ENCODE measurements at places on chromosomes 16 and 17.

- DNase-seq = no peak
Measured at GRCh38 chr16:24497440-24497839, 41.9 kb upstream of the RBBP6 start.

DNA sequence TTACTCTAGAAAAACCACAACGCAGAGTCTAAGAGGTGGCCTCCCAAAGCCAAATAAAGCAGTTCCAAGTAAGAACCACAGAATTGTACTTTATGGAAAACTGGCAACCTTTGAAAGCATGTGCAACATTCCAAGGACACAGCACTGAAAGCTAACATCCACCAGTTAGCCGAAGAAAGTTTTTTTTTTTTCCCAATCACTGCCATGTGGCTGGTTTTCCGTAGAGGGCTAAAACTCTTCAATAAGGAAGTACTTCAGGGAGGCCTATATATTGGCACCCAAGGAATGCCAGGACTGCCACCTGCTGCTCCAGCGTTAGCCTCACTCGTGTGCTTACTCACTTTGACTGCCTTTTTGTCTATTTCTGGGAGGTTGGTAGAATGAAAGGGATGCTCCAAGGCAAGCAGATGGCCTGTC is 25.2 kb downstream of the CEP95 start:
- no peak for DNase-seq

DNA sequence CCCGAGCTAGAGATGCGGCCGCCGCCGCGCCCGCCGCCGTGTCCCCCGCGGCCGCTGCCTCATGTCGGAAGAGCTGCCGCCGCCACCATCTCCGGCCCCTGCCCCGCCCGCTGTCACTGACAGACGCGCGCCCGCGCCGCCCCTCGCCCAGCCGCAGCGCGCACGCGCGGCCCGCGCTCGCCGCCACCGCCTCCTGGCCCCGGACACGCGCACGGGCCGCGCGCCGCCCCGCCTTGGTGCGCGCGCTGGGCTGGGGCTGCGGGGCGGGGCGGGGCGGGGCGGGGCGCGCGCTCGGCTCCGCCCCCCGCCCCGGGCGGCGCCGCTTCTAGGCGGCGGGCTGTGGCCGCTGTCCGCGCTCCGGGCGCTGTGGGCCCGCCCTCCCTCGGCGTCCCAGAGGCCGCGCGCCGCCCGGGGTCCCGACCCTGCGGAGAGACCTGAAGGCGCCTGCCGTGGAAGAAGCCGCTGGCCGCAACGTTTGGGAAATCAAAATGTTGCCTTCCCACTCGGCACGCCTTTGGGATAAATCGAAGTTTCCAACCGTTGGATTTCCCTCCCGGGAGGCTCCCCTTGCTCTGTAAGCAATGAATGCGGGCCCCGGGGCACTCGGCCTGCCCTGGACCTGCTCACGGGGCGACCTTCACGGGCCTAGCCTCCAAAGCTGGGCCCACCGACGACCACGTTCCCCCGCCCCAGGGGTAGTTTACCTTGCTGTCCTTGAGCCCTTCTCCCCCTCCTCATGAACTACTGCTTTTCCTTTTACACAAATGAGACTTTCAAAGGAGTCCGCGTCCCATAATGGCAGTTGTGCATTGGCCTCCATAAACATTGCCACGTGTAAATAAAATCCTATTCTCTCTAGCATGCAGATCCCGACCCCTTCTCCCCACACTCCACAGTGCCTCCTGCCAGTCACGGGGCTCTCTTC is at the start of gene ADCY9:
Gene ADCY9 (minus strand): TSS at position 118 of the 925 bp plus-strand sequence. CDS start 1,000 bp downstream, outside the sequence.
- DNase-seq = peak; percentile 69

- no peak for DNase-seq
Measured at GRCh38 chr17:33266116-33266515, 27.0 kb downstream of the ASIC2 start.

DNA sequence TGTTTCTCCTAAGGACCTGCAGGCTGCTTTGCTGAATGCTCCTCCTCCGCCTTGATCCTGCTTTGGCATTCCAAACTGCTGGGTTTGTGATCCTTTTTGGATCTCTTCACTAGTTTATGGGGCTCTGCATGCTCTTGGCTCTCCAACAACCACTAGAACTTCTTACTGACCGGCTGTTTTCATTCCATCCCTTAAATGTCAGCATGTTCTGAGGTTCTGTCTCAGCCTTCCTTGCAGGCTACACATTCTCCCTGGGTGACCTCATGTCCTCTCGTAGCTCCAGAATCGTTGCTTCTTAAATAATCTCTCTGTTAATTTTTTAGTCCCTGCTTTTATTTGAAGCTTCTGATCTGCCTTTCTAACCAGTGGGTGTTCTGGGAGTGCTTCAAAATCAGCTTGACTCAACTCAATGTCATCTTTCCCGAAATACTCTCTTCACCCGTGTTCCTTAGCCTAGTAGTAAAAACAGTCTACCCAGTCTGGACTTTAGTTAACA is 119.0 kb upstream of the HS3ST2 start:
- DNase-seq = peak; percentile 43

DNA sequence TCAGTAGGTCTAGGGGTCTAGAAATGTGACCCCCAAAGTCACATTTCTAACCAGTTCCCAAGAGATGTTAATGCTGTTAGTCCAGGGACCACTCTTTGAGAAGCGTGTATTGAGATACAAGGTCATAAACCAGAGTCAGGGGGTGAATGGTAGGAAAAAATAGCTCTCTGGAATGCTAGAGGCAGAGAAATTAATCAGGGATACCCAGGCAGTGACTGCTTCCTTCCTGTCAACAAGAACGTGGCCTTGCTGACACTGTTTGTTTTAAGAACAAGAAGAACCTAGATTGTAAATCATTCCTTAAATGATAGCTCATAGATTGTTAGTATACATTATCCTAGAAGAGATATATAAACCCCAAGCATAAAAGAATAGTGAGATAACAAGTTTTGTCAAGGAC is 43.8 kb downstream of the PITPNM3 start:
- DNase-seq = no peak

DNA sequence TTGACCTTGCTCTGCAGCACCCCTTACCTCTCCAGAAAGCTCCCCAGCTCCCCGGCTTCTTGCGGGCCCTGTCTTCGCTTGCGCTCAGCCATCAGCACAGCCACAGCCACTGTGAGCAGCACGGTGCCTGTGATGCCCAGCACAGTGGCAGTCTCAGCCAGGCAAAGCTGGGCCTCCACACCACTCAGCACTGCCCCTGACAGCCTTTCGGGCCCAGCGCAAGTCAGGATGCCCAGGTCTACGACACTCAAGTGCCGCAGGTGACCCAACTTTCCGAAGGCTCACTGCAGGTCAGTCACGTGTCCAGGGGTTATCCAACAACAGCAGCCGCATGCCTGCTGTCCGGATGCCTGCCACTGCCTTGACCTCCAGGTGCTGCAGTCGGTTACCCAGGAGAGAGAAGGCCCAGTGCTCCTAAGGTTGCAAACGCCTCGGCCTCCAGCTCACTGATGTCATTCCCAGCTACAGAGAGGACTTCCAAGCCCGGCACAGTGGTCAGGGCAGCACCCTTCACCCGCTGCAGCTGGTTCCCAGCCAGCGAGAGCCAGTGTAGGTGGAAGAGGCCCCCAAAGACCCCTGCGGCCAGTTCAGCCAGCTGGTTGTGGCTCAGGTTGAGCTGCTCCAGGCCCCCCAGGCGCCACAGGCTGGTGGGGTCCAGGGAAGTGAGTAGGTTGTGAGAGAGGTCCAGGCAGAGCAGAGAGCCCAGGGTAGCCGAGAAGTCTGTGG is 8.9 kb upstream of the TMEM101 start:
- no peak for DNase-seq

DNA sequence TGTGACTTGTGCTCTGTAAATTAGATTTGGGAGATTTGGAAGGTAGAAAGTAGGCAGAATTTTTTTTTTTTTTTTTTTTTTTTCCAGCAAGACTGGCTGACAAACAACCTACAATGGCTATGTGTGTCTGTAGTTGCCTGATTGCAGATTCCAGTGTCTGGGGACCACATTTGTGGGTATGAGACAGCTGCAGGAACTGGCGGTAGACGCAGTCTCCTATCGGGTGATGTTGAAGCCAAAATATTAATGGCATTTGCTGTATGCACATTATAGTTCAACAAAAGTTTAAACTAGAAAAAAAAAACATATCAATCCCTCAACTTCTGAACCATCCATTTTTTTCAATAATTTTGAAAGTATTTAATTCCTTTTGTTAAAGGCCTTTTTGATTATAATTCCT is 665.2 kb downstream of the TOX3 start:
- no peak for DNase-seq

GRCh38 chr16:12063004-12063395 is 86.5 kb downstream of the SNX29 start:
- no peak for DNase-seq

GRCh38 chr17:57114085-57114673 is 29.1 kb downstream of the AKAP1 start:
- peak; percentile 73 for DNase-seq

GRCh38 chr16:69812688-69813014 is 50.5 kb downstream of the WWP2 start:
- DNase-seq = no peak

GRCh38 chr16:7303052-7303610 is 29.5 kb upstream of the RBFOX1 start:
- DNase-seq = peak; percentile 36
